ENCODE measurements at places on chromosomes 3 and 15. TPM values are rescaled to one million over a fixed set of nuclear protein-coding genes. Genes with fewer than 3 reads are reported as not detected.

Gene PIF1
- 1.8 TPM for total RNA-seq

Gene NTRK3
- total RNA-seq = not detected

Gene P2RY1
- under 0.01 TPM for total RNA-seq

Gene GOLGA6D
- not detected for total RNA-seq

Gene CTXN2
- not detected for total RNA-seq

Gene CCR1
- total RNA-seq = not detected

Gene SMARCC1
- 27.0 TPM for total RNA-seq

- no peak for DNase-seq
Observed at GRCh38 chr3:156519758-156520162, 35.2 kb downstream of the SSR3 start.

DNA sequence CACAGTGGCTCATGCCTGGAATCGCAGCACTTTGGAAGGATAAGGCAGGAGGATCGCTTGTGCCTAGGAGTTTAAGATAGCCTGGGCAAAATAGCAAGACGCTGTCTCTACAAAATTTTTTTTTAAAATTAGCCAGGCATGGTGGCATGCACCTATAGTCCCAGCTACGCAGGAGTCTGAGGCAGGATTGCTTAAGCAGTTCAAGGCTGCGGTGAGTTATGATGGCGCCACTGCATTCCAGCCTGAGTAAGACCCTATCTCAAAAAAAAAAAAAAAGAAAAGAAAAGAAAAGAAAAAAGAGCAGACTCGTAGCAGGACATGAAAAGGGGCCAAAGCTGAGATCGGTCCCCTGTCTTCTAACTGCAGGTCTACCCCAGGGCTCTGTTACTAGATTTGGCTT, 18.9 kb downstream of the SRGAP3 start:
- no peak for DNase-seq

DNA sequence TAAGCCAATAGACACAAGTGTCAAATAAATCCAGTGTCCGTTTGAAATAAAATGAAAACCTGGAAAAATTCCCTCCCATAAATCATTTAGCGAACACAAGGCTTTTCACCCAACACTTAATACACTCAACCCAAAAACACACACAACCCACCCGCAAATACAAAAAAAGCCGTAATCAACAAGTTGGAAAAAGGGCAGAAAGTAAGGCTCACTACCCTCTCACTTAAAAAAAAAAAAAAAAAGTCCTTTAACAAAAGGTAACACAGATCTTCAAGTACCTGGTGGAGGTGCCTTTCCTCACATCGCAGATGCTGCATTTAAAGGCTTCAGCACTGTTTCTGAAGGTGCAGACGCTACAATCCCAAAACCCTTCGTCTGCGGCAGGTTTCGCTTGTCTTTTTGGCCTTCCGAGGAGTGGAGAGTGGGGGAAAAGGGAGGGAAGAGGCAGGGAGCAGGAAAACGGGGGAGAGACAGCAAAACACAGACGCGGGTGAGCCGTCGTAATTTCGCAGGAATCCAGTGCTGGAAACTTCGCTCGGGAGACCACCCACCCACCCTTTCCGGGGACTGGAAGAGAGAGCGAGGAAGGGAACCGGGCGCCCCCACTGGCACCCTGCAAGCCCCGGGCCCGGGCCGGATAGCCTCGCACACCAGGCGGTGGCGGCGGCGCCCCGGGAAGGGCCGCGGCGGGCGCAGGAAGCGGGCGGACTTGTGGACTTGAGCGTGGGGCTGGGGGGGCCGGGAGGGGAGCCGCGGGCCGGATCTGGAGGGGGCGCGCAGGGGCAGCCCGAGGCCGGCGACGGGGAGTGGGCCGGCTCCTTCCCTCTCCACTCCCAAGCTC, 401.8 kb downstream of the SHQ1 start:
- DNase-seq = peak; percentile 36

DNA sequence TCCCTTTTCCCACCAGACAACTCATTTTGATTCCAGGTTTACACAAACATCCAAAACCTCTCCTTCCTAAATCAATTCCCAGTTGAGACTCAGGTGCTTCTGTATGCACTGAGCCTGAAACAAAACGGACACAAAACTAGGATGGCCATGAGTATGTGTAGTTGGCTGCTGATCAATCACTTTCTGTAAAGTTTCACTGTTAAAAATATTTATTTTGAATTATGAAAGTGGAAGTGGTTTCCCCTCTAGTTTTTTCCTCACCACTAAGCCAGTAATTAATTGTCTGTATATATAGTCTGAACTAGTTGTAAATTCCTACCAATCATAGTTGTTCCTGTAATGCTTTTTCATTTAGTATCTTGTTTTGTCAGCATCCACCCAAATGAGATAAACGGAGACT, 51.7 kb upstream of the TSPAN3 start:
- no peak for DNase-seq

DNA sequence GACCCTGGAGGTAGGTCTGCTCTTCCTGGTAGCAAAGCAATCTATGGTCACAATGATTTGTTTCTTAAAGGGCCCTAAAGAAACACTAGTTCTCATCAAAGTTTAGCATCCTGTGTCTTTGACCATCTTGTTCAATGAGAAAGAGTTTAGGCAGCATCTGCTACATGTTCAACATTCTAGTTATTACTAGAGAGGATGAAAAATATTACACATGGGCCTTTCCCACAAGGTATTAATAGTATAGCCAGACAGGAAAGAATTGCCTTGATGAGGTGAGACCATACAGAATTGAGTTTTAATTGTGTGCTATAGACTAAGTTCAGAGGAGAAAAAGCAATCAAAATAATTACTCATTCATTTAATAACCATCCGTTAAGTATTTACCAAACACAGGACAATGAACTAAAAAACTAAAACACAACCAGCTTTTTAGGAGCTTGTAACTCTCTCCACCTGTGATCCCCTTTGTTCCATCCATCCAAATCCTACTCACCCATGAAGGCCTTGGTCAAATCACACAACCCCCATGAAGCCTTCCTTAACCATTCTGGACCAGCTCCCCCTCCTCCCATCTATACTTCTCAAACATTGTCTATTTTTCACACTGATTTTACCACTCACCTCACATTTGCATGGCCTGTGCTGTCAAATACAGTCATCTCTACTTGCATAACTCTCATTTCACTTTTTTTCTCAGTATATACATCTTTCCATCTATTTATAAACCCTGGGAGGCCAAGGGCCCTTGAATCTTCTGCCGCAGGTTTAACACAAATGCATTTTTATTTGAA, 122.9 kb downstream of the RORA start:
- DNase-seq = no peak

GRCh38 chr15:73956743-73957135, 30.5 kb downstream of the LOXL1 start:
- peak; percentile 93 for DNase-seq

GRCh38 chr3:118772036-118772435, 262.6 kb downstream of the IGSF11 start:
- DNase-seq = no peak

GRCh38 chr3:125401402-125401801, 26.3 kb upstream of the ZNF148 start:
- DNase-seq = no peak

- peak; percentile 61 for DNase-seq
Observed at GRCh38 chr15:63509955-63510940, 5.9 kb downstream of the USP3 start.

DNA sequence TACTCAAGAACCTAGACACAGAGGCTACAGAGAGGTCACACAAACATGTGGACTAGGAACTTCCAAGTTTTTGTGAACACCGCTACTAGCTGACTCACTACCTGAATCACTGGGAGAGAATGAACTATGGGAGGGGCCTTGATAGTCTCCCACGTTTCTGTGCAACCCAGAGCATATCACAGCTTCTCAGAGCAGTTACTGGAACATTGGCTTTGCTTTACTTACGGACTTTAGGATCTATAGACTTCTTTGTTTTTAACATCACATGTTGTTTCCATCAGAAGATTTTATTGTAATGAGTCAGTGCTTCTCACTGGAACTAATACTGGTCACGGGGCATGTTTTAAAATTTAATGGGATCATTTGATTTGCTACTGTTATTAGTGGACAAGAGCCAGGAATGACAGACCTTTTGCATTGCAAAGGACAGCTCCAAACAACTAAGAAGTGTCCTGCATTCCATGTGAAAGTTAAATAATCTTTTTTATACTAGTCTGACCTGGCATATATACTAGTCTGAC, 35.6 kb downstream of the RTP4 start:
- DNase-seq = peak; percentile 53

GRCh38 chr15:60651101-60651500, 172.2 kb upstream of the ICE2 start:
- peak; percentile 29 for DNase-seq

DNA sequence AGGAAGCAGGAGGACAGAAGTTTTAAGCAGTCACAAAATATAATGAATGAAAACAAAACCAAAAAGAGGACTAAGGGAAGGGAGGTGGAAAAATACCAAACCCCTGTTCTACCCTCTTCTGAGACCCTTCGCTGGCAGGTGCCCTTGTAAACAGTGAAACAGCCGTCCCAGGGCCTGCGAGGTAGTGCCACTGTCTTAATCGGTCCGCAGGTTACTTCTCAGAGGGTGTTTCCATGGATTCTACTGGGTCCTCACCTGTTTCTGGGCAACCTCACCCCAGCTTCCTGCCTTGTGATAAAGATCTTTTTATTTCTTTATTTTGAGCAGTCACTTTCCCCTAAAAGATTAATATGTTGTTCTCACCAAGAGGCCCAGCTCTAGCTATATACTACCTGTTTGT, 65.3 kb downstream of the SLC30A4 start:
- no peak for DNase-seq

DNA sequence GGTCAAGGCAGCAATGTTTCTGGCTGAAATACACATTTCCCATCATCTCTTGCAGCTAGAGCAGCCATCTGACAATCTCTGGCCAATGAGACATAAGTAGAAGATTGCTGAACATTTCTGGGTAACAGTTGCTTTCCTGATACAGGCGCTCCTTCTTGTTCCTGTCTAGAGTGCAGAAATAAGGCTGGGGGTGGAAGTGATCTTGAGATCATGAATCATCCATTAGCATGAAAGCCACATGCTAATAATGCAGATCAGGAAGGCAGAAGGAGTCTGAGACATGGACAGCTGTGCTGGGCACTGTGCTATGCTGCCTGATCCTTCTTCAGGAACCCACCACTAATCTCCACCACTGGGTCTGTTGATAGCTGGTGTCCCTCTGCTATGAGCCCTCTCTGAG, 14.8 kb upstream of the TMEM108 start:
- no peak for DNase-seq

DNA sequence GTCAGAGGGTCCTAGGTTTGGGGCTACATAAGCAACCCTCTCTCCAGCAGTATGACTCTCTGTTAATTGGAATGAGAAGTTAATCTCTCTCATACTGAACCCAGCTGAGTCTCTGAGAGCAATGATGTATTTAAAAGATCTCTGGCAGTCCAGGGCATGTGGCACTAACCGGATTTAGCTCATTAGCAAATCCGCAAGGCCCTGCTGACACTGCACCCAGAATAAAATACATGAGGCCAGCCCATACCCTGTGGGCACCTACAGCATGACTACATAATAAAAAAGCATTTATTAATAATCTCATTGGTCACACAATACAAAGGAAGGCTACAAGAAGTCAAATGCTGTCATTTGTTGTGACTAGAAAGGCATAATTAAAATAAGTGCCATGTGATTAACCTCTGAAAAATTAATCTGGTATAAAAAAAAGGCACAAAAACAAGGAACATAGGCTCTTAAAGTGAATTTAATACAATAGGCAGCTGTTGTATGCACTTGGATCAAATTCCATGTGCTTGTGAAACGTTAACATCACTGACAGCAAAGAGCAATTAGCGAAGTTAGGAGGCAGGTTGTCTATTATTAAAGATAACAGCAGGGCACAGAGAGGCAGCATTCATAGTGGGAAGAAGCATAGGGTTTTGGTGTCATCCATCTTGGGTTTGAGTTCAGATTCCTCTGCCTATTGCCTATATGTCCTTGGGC, 381.2 kb downstream of the WDR72 start:
- DNase-seq = no peak

GRCh38 chr3:167967257-167968036, 128.3 kb downstream of the GOLIM4 start:
- no peak for DNase-seq

- DNase-seq = no peak
Observed at GRCh38 chr15:66599536-66600239, 33.9 kb upstream of the LCTL start.
